Cortex of kidney (tissue), 1 donor: ENCODE measurements at places on chromosomes 5 and 9.

DNA sequence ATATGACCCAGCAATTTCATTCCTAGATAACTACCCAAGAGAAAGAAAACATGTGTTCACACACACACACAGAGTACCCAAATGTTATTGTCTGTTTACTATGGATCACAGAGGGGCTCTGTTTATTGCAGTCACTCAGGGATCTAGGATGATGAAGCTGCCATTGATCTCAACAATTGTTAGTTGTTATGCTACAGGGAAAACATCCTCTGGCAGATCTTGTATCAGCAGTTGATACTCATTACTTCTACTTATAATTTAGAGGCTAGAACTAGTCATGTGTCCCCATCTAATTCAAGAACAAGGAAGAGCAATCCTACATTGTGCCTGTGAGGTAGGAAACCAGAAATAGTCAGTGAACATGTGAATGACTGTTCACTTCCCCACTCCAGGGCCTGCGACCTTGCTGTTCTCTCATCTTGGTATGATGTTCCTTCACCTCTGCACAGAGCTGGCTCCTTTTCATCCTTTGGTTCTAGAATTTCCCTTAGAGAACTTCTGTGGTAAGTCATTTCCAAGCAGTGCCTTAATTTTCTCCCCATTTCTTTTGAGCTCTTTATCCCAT, 30.3 kb downstream of the NMUR2 start:
- DNase-seq: no peak

GRCh38 chr5:92761585-92761984, 819.4 kb downstream of the NR2F1-AS1 start:
- DNase-seq: no peak

GRCh38 chr9:109276469-109277440, 44.1 kb downstream of the EPB41L4B start:
- DNase-seq: no peak

DNA sequence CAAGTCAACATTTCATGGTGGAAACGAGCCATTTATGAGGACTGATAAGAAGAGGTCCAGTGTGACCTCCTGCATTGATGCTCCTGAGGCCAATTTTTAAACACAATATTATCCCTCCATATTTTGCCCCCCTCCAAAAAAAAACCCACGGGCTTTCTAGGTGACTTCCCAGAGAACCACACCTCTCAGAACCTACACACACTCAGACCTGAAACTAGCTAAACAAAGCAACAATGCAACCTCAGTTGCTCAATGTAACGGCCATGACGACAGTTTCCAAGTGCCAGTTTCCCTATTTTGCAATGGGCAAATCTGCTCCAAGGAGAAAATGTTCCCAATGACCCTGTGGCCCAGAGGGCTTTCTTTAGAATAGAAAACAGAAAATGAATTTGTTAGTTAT, 3.5 kb downstream of the NRG2 start:
- no peak for DNase-seq

GRCh38 chr5:98360548-98360947, 412.9 kb upstream of the RGMB start:
- DNase-seq: no peak

- DNase-seq: no peak
These were observed 8.0 kb downstream of the GLIPR2 start for GRCh38 chr9:36144309-36145232.

DNA sequence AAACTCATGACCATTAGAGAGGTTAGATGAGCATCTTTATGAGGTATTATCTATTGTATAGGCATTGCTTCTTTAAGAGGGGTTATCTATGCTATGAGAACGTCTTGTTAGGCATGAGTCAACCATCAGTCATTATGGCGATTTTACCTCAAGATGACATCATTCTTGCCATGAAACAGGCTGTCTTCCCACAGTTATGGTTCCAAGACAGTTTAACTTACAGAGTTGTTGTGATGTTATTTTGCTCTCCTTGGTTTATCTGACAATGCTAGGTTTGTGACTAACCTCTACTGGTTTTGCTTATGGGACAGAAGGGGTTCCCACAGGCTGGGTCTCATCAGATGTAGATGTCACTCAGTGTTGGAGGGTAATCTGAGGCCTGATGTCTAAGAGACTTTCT, 1864.7 kb upstream of the ACO1 start:
- no peak for DNase-seq

DNA sequence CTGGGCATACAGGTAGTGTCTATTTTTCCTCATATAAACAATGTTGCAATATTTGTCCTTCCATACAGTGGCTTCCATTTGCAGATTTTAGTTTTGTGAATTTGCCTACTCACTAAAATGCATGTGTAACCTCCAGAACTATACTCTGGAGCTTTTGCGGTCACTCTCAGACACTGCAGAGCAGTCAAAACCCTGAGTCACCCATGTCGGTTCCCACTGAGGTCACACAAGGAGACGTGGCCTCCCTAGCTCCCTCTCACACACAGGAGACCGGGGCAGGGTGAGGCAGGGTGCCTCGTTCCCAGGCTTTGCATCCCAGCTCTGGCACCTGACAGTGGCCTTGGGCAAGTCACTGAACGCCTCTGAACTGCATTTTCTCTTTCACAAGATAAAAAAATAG, 55.5 kb upstream of the ZNF354A start:
- no peak for DNase-seq
